ENCODE measurements at places on chromosomes 7 and 10. TPM values are rescaled to one million over a fixed set of nuclear protein-coding genes. Genes with fewer than 3 reads are reported as not detected.
A peak's percentile ranks its signal among the peaks of the same experiment; 100 is the strongest.

- DNase-seq = peak; percentile 11
- H3K36me3 ChIP-seq = no peaks in the 10 kb centered on the region
- H3K27ac ChIP-seq = peak overlapping the region; percentile 62
- H3K4me3 ChIP-seq = peak overlapping the region; percentile 44
- no peaks in the 10 kb centered on the region for H3K27me3 ChIP-seq
- H3K4me1 ChIP-seq = peaks cover 18% of the 10 kb centered on the region
Observed at GRCh38 chr10:11863353-11864109, 40.4 kb downstream of the PROSER2 start.

Gene RHOBTB1
- total RNA-seq = not detected

Gene INMT
- 0.36 TPM for total RNA-seq

Gene HTR7
- 0.08 TPM for total RNA-seq

DNA sequence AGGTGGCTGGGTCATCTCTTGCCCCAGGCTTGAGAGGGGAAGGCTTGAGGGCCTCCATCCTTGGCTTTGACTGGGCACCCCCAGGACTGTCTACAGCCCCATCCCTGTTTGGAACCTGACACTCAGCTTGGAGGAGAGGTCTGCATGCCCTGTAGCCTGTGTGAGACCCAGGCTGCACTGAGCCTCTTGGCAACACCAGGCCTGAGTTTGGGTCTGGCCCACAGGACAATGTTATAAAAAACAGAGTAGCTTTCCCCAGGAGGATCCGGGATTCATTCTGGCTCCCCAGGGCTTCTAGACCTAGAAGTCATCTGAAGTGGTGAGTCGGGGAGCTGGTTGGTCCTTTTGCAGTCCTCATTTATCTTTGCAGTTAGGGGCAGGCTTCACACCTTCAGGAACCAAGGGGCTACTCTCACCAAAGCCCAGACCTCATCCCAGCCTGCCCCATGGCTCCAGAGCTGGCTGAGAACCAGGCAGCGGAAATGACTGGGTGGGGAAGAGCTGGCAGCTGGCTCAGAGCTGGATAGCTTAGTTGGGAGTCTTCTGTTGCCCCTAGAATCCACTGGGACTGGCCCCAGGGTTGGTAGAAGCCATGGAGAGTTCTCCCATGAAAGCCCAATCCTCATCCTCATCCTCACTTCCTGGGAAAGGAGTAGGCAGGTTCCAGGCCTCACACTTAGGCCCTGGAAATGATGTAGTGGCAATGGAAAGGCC lies 68.8 kb downstream of the ADCYAP1R1 start:
- H3K27me3 ChIP-seq = peaks cover 3% of the 10 kb centered on the region
- H3K4me3 ChIP-seq = no peak overlapping the region
- no peak for DNase-seq
- H3K4me1 ChIP-seq = no peaks in the 10 kb centered on the region
- no peaks in the 10 kb centered on the region for H3K36me3 ChIP-seq

DNA sequence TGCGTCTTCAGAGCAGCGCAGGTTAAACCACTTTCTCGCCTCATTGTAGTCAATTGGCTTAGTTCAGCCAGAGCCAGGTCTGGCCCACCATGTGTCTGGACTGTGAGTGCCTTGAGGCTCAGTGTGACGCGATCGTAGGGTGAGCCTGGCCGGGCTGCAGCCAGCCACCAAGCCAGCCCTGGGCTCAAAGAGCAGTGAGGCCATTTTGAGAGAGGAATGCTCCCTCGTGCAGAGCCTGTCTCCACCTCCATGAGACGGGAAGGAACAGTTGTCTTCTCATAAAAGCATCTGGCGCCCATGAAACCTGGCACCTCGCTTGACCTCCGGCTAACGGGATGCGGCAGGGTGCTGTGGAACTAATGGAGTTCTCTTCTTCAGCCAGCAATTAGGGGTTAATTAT lies 34.5 kb downstream of the LHPP start:
- no peak for DNase-seq
- peaks cover 13% of the 10 kb centered on the region for H3K4me1 ChIP-seq
- no peak overlapping the region for H3K27ac ChIP-seq
- H3K36me3 ChIP-seq = peaks cover 8% of the 10 kb centered on the region

DNA sequence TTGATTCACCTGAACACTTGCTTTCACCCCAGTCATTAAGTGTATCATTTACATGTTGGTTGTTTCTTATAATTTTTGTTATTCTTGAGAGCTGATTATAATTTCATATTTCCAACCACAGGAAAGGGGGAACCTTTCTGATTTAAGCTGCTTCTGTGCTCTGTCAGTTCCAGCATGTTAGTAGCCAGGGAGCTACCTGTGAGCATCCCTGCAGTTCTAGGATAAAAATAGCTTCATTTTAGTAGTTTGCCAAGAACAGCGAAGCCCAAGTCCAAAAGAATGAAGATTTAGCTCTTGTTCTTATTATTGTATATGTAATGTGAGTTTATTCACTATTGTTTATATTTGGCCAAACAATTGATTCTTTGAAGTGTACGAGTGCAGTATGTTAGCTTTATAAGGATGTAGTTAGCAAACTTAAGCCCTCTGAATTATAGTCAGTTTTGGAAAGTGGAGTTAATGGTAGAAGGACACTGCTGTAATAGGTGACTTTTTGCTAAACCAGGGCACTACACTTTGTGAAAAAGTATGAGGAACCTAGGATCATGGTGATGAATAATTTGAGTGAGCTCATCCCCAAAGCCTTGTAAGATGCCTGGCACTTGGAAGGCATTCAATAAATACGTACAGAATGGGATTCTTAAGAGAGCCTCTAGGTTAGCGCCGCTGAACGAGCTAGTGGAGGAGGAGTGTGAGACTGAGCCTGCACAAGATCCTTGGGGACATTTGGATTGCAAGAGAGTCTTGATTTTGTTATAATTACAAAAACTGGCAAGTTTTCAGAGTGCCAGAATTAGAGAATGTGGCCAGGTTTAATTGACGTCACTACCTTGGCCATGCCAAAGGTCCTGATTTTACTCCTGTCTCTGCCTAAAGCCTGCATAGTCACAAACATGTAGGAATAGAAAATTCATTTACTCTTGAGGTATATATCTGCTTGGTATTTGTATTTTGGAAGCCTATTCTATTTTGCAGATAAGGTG lies 29.8 kb downstream of the DNAH11 start:
- H3K27ac ChIP-seq = no peak overlapping the region
- H3K4me1 ChIP-seq = no peaks in the 10 kb centered on the region
- no peaks in the 10 kb centered on the region for H3K36me3 ChIP-seq
- DNase-seq = no peak
- no peak overlapping the region for H3K4me3 ChIP-seq

DNA sequence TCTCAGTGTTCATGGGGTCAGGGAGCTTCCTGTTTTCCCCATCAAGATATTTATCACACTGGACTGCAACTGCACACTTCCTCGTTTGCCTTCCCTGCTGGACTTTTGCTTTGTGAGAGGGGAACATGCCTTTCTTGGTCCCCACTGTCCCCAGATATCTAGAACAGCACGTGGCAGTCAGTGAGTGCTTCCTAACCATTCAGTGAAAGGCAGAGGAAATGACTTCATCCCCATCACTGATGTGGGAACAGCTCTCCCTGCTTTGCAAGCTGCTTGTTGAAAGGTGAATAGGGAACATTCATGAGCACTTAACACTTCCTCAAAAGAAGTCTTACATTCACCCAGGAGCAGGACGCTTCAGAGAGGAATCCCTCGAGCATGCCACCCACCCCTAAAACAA lies 135.4 kb downstream of the MYOF start:
- no peak for DNase-seq
- H3K27me3 ChIP-seq = peaks cover 3% of the 10 kb centered on the region
- no peaks in the 10 kb centered on the region for H3K36me3 ChIP-seq
- no peaks in the 10 kb centered on the region for H3K4me1 ChIP-seq
- H3K4me3 ChIP-seq = no peak overlapping the region

Gene GLUD1
- total RNA-seq = 82.4 TPM

- no peak for DNase-seq
- H3K36me3 ChIP-seq = no peaks in the 10 kb centered on the region
- H3K4me3 ChIP-seq = no peak overlapping the region
- no peaks in the 10 kb centered on the region for H3K27me3 ChIP-seq
Observed at GRCh38 chr7:128063088-128063487, 31.9 kb upstream of the LRRC4 start.

Measured in CD4-positive, alpha-beta T cell (primary cell).